ENCODE measurements at places on chromosomes 12 and 14.

DNA sequence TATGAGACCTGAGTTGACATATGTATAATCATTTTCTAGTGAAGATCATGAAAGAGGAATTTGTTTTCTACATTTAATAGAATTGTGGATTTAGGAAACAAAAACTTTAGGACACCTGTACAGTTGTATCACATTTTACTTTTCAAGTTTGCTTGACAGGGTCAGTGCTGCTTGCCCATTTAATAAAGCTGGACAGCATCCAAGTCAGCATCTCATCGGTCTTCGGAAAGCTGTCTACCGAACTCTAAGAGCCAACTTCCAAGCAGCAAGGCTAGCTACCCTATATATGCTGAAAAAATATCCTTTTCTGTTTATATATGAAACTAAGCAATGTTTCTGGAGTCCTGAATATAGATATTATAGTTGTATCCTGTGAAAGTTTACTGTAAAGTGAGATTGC, 52.3 kb downstream of the VEZT start:
- DNase-seq: no peak

- no peak for DNase-seq
These were observed 101.9 kb downstream of the GAS2L3 start for GRCh38 chr12:100675432-100675831.

DNA sequence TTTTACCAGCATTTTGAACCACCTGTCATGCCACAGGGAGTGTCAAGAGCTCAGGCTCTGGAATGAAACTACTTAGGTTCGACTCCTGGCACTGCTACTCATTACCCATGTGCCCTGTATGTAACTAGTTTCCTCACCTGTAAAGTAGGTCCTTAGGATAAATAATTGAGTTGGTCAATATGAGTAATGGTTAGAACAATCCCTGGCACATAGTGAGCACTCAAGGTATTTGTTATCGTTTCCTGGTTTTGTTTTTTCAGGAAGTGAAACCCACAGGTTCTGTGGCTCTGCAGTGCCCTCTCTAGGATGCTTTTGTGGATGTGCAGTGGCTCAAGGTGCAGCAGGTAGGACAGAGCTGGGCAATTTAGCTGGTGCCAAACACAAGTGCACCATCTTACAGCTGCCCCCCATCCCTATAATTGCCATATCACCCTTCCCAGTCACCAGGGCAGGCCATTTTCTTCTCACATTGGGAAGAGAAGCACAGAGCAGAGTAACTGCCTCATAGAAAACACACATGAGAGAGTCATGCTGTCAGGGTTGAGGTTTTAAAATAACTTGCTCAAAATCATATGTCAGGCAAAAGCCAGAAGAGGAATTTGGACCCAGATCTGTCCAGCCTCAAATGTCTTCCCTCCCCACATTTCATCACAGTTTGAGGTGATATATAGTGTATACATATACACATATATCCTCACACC, 297.5 kb downstream of the RPAP3 start:
- DNase-seq: peak; percentile 35

DNA sequence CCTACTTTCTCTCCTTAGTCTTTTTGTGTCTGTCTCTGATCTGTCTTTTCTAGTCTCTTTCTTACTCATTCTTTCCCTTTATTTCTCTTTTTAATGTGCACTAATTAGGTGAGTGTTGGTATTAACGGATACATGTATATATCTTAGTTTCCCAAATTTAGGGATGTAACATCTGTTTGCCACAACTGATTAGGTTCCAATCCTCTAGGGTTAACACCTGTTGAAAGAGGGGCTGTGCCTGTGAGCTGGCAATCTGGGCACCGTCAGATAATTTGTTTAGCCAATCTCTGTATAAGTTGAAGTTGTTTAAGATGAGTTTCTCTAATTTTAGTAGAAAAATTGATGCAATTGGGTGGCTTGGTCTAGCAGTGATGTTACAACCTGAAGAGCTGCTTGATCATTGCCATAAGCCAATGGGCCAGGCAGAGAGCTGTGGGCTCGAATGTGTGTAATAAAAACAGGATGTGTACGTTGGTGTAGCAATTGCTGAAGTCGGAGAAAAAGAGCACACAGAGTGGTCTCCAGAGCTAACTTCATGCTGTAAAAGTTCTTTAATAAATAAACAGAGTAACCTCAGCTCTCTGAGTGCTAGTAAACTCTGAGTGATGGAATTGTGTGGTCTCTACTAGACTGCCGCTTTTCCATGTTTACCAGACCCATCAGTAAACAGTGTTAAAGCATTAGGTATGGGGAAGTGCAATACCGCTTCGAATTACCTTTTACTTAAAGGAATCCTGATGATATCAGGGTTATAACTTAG, 18.3 kb upstream of the LYZ start:
- peak; percentile 87 for DNase-seq

- DNase-seq: no peak
These were observed 85.6 kb downstream of the MSRB3 start for GRCh38 chr12:65364046-65364445.

- DNase-seq: peak; percentile 14
These were observed 63.3 kb upstream of the HSPB8 start for GRCh38 chr12:119115296-119115905.

GRCh38 chr14:102363182-102363943, 622 bp downstream of the TECPR2 start:
- DNase-seq: no peak

DNA sequence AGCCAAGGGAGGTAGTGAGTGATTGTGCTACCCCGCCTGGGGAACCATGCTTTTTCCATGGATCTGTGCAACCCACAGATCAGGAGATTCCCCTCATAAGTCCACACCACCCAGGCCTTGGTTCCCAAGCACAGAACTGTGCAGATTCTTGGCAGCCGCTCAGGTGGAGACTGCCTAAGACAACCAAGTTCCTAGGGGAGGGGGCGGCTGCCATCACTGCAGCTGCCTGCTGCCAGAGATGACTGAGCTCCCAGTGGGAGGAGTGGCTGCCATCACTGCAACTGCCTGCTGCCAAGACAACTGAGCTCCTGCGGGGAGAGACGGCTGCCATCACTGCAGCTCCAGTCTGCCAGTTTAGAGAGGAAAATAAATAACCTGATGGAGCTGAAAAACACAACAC, 138.3 kb upstream of the GARIN2 start:
- DNase-seq: no peak

GRCh38 chr12:22230280-22230794, 104.2 kb downstream of the ST8SIA1 start:
- DNase-seq: no peak

DNA sequence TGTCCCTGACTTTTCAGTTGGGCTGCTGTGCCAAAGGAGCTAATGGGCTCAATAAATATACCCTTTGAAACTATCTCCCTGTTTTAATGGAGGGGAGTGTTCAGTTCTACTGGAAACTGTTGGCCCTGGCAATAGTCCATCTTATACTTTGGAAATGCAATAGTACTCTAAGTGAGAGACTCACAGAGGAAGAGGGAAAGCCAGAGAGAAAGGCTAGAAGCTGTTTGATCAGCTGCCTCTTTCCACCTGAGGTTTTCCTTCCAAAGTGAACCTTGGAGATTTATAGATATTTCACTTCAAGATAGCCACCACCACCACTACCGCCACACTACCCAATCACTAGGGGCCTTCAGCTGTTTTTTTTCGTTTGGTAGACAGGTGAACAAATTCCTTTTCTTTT, 93.6 kb upstream of the CCDC91 start:
- DNase-seq: no peak

- no peak for DNase-seq
These were observed 26.7 kb downstream of the DNM1L start for GRCh38 chr12:32705783-32706182.

DNA sequence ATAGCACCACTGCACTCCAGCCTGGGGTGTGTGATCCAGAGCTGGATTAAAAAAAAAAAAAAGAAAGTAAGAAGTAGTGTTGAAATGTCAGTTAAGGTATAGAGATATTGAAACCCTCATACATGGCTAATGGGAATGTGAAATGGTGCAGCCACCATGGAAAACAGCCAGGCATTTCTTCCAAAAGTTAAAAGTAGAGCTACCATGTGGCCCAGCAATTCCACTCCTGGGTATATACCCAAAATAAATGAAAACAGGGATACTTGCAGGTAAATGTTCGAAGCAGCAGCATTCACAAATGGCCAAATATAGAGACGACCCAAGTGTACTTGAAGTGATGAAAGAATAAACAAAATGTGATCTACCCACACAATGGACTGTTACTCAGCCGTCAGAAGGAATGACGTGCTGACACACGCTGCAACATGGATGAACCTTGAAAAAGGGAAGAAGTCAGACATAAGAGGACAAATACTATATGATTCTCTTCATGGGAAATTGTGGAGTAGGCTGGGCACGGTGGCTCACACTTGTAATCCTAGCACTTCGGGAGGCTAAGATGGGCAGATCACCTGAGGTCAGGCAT, 15.2 kb downstream of the IL31 start:
- no peak for DNase-seq
